Femur (tissue), 1 donor: ENCODE measurements at places on chromosomes 7 and 10.

DNA sequence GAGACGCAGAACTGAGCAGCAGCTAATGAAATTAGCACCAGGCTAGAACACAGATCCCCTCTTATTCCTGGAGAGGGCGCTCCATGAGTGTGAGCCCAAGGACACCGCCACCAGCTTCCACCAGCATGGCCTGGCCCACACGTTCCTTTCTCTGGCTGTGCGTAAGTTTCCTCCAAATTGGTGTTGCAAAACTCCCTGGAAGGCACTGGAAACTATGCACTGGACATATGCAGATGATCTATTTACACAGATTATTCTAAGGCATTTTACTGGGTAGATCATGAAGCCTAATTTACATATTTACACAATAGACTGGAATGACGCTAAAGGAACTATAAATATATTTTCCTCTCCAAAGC, 455.6 kb upstream of the FOXK1 start:
- no peak for DNase-seq

GRCh38 chr10:103232131-103232673, 13.5 kb upstream of the RPEL1 start:
- DNase-seq, result no peak

- no peak for DNase-seq
These were observed 96.8 kb upstream of the SAMD8 start for GRCh38 chr10:75014516-75015230.

DNA sequence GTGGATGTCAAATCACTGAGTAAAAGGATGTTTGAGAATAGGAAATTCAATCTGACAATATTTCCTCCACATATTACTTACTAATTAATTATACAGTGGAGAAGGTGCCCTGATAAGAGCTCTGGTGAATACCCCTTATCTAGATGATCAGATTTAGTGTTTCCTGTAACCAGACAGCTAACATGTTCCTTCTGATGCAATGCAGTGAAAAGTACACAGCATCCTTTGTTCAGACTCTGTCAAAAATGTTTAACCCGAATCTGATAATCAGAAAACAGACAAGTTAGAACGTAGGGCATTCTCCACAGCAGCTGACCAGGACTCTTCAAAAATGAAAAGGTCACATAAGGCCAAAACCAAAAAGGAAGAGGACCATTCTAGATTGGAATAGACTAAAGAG, 46.2 kb downstream of the WDR11 start:
- no peak for DNase-seq

DNA sequence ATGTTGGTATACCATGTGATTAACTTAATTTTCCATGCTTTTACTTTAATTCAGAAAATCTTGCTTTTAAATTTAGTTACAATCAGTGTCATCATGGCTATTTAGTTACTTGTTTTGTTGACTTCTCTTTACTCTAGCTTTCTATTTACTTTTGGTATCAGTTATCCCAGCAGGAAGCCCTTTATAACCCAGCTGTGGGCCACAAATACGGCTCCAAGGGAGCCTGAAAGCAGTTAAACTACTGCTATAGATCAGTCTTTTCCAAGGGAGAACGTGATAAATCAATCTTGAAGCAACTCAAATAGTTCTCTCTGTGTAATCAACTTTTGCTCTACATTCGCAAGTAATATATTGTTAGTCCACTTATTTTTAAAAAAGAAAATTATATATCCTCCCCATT, 287.4 kb downstream of the CACNA2D1 start:
- DNase-seq, result no peak

DNA sequence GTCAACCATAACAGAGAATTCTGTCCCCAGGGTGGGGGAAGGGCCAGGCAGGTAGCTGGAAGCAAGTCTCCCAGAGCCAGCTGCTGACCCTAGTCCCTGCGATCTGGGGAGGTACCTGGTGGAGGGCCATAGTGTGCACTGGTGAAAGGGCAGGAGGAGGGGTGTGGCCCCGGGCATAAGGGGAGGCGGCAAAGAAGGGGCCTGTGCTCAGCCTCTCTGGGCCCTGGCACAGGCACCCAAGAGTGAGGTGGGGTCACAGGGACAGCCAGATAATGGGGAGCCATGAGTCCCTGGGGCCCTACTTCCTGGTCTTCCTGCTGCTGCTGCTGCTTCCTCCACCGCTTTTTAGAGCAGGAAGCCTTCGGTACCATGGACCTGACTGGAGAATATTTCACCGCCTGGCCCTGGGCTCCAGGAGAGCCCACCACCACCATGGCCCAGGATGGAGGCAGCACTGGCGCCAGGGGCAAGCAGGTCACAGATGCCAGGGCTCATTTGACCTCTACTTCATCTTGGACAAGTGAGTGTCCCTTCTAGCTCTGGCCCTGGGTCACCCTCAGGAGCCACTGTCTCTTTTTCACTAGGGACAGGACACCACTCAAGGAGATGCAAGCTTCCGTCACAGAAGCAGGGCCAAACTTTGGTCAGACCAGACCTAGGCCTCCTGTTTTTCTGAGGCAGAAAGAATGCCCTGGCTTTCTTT, at the start of gene ANTXRL:
Gene ANTXRL, plus strand, starts transcription at position 7 of the 703 bp plus-strand sequence. Its CDS starts 266 bp downstream, at position 273.
- DNase-seq, result no peak

DNA sequence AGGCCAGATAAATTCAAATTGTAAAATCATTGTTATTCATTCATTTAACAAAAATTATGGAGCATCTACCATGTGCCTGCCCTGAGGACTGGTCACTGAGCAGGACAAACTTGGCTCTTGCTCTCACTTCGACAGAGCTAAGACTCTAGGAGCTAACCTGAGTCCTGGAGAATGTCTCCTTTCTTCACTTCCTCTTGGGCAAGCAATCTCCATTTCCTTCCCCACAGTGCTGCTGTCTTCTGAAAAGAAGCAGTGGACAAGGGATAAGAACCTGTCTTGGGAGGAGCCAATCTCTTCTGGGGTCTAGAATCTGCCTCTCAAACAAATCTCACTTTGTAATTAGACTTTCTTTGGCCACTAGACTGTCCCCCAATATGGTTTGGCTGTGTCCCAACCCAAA, 76.2 kb upstream of the PLXNA4 start:
- DNase-seq, result no peak

DNA sequence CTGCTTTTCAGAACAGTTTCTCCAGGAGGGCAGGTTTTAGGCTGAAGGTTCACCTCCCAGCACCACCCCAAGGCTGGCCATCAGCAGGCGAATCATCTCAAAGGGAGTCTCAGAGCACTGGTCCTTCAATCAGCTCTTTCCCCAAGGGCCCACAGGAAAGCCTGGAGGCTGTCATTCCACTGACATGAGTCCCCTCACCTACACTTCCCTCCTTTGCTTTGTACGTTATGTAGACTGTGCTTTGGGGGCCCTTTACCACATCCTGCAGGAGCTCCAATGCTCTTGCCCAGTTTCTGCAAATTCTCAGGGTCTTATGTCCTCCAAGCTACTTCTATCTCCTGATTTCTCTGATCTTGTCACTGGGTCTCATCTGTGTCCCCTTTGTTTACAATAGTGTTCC, 15.4 kb downstream of the WDFY4 start:
- no peak for DNase-seq

DNA sequence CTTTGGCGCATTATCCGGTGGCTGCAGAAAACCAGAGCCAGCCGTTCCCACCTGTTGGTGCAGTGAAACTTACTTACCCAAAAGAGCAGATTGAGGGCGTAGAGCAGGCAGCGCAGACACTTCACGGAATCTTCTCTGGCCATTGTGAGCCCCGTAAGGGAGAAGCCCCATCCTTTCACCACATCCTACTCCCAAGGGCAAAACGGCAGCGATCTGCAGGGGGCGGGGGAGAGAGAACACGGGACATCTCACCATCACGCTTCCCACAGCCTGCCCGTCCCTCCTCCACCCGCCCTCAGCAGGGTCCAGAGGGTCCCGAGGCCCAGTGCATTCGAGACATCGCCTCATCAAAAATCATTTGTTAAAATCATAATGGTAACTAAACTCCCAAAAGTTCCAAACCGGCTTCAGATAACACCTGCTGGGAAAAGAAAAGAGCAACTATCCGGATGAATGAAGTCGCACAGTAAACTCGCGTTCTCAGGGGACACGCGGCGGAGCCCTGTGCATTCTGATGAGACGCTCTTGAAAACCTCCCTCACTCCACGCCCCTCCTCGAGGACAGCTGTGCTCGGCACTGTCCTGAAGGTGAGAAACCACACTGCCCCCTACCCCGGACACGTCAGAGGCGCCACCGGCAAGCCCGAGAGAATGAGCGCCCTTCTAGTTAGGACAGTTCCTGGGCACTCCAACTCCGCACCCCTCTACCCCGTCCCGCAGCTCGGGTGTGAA, 1.2 kb downstream of the TSPAN12 start:
- peak; percentile 64 for DNase-seq

DNA sequence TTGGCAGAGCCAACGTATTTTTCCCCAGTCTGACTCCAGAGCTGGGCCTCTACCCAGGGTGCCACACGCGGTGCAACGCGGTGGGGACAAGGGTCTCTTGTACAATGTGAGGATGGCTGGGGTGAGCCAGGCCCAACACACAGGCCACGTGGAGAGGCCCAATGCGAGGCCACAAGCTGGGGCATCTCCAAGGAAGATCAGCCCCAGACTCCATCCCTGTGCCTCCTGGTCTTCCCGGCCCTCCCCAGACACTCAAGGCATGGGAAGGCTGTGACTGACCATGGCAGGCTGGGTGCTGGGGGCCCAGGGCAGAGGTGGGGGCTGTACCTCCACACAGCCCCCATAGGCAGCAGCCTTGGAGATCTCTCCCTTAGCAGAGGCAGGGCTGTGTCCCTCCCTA, 135.3 kb upstream of the FAM20C start:
- DNase-seq, result no peak

DNA sequence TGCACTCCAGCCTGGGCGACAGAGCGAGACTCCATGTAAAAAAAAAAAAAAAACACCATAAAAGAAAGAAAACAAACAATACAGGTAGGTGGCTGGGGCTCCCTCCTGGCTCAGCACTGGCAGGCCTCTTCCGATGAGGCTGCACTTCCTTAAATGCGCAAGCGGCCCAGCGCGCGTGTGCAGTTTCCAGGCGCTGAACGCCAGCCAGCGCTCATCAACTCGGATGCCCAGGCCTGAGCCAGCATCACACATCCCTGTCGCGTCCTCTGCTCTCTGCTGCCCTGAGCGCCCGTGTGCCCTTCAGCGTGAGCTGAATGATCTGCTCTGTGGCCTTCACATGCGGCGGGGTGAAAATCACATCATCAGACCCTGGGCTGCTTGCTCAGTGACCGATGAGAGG, 31.8 kb downstream of the NUDT1 start:
- DNase-seq, result no peak

DNA sequence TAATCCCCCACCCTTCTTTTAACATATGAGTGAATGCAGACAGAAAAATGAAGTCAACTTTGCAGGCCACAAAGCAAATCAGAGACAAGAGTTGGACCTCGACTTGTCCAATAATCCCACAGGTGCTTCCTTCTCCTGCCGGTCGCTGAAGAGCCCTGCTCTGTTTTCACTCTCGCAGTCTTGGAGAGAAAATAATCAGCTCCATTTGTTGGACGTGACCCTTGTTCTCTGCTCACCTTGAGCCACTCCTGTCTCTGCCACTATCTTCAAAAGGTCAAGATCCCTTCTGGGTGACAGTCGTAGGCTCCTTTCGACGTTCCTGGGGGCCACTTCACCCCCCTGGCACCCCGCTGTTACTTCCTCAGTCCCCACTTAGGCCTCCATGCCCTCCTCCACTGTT, 2.8 kb upstream of the KLF6 start:
- DNase-seq, result no peak
